ENCODE measurements at places on chromosomes 12 and 14. TPM values are rescaled to one million over a fixed set of nuclear protein-coding genes. Genes with fewer than 3 reads are reported as not detected.
A peak's percentile ranks its signal among the peaks of the same experiment; 100 is the strongest.

GRCh38 chr12:124814741-124815613 lies 48.7 kb downstream of the SCARB1 start:
- no peak for ATAC-seq

GRCh38 chr12:103779410-103780092 lies 61.5 kb downstream of the NT5DC3 start:
- no peak for ATAC-seq

- no peak for ATAC-seq
These were observed 145.0 kb downstream of the BTG1 start for GRCh38 chr12:92000597-92000996.

- peak; percentile 55 for ATAC-seq
These were observed 158.4 kb downstream of the KLHL28 start for GRCh38 chr14:44803239-44803905.

PTPRQ gene
- total RNA-seq: 0.47 TPM

LTBR gene
- total RNA-seq: 120 TPM

CDCA3 gene
- total RNA-seq: 1.2 TPM

All from gastroesophageal sphincter (tissue), 4 donors.